ENCODE measurements at places on chromosomes 5 and 9. TPM values are rescaled to one million over a fixed set of nuclear protein-coding genes. Genes with fewer than 3 reads are reported as not detected.

CEP78 gene
- total RNA-seq, result 49.5 TPM

ADAMTSL1 gene
- not detected for total RNA-seq

CPLANE1 gene
- total RNA-seq, result 0.07 TPM

CSNK1A1 gene
- 189 TPM for total RNA-seq

All from OCI-LY7 (cell line).